B cell (primary cell): ENCODE measurements at places on chromosomes 1 and 21. TPM values are rescaled to one million over a fixed set of nuclear protein-coding genes. Genes with fewer than 3 reads are reported as not detected.

The CD52 gene
- 1,095 and 1,597 TPM in 2 replicates for polyA plus RNA-seq

The OR2L2 gene
- 0.72 and 1.7 TPM in 2 replicates for polyA plus RNA-seq

The MYOM3 gene
- polyA plus RNA-seq: not detected in 2 replicates

The AMY1A gene
- polyA plus RNA-seq: not detected in 2 replicates

The LSM10 gene
- 69.3 and 136 TPM in 2 replicates for polyA plus RNA-seq

The OR10Z1 gene
- polyA plus RNA-seq: not detected in 2 replicates

The RNU1-2 gene
- not detected in 2 replicates for polyA plus RNA-seq

The ANGEL2 gene
- polyA plus RNA-seq: 25.2 and 45.8 TPM in 2 replicates

The NLRP3 gene
- polyA plus RNA-seq: 1.7 and 2.9 TPM in 2 replicates

The TMEM269 gene
- polyA plus RNA-seq: 0.21 and 0.32 TPM in 2 replicates

The EDN2 gene
- 0.17 TPM in 1 of 2 replicates, not detected in the other for polyA plus RNA-seq

The NUP210L gene
- 0.04 TPM in 1 of 2 replicates, not detected in the other for polyA plus RNA-seq

The LDLRAD1 gene
- not detected in 2 replicates for polyA plus RNA-seq
